Effector memory CD4-positive, alpha-beta T cell (primary cell): ENCODE measurements at places on chromosomes 3 and 15.

DNA sequence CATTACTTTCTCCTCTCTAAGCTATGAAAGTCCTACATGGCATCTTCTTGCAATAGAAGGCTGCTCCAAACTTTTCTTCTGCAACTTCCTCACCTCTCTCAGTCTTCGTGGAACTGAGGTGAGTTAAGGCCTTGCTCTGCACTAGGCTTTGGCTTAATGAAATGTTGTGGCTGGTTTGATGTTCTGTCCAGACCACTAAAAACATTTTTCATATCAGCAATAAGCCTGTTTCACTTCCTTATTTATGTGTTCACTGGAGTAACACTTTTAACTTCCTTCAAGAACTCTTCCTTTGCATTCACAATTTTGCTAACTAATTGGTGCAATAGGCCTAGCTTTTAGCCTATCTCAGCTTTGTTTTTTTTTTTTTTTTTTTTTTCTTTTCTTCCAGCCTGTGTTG lies 335.3 kb upstream of the NECTIN3 start:
- DNase-seq, result no peak

DNA sequence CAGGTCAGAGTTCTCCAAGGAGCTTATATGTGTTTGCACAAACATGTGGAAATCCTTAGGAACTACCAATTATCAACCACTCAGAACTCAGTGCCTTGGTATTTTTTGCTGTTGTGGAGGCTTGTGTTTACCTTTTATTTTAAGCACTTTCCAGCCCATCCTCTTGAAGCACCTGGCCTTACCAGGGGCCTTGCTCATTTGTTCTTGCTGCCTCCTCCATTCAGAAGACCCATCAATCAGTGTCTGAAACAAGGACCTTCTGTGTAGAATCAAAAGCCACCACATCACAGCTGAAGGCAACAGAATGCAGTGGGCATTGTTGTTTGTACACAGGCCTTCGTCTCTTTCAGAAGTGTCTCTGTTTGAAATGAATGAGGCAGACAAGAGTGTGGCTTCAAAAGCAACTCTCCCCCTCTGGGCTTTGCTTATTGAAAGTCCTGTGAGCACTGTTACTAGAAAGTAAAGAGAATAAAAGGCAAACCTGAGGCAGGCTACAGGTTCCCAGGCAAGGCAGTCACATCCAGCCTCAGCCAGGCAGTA lies 24.5 kb upstream of the LIPC start:
- no peak for DNase-seq

DNA sequence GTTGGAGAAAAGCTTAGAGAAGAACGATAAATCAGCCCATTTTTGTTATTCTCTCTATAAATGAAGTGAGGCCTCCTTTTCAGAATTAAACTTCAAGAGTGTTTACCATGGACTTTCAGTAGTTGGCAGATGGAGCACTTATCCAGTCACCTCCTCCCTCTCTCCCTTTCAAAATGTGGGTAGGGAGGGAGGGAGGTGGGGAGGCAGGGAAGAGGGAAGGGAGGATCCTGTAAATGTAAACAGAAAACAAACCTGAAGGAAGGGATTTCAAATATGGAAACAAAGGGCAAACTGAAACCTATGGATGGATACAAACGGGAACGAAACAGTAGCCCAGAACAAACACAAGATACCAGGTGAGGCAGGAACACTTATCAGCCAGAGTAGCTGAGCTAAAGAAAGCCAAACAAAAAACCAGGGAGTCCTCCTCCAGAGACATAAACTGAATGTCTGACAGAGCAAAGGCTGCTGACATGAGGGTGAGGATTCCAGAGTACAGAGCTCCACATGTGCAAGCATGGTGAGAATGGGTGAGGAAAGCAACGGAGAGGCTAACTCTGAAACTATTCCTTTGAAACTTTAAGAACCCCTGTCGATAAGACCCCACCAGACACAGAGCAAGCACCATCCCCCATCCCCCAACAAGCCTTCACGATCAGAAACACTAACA lies 41.0 kb upstream of the GP5 start:
- no peak for DNase-seq

DNA sequence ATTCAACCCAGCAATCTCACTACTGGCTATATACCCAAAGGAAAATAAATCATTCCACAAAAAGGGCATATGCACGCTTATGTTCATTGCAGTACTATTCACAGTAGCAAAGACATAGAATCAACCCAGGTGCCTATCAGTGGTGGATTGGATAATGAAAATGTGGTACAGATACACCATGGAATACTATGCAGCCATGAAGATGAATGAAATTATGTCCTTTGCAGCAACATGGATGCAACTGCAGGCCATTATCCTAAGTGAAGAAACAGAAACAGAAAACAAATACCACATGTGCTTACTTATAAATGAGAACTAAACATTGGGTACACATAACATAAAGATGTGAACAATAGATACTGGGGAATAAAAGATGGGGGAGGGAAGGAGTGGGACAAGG lies 606.4 kb upstream of the GRM7 start:
- no peak for DNase-seq

GRCh38 chr3:4421121-4421520 lies 45.9 kb downstream of the SUMF1 start:
- DNase-seq, result no peak

DNA sequence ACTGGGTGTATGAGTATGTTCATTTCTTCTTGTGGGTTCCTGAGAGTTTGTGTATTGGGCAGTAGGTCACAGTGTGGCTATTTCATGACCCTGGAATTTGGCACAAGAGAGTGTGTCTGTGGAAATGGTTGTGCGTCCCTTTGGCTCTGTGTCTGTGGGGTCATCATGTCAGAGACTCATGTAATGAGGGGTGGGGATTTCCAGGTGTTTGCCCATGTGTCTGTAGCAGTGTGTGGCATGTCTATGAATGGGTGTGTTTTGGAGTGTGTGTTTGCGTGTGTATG lies 1.3 kb upstream of the GATA2 start:
- DNase-seq, result no peak

DNA sequence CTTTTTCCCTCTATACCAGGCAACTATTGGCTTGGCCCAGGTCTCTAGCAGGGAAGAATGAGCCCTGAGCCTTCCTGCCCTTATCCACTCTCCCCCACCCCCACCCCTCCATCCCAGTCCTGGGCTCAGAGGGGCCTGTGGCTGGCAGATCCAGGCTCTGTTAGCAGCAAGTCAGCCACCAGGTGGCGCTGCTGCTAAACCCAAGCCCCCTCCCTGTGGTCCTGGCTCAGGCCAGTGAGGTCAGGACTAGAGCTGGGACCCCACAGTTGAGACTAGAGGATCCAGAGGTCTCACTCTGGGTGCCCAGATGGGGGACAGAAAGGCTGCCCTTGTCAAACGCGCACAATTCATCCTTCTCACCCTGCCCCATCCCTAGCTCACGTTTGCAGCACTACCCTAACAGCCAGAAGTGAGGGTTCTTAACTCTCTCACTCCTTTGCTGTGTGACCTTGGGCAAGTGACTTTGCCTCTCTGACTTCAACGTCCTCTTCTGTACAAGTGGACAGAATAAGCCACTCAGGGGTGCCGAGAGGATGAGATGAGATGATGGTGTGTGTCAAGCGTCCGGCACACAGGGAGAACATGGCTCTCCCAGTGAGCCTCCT lies 46.8 kb upstream of the SLC6A1 start:
- DNase-seq, result peak; percentile 2

GRCh38 chr3:81218023-81218422 lies 543.4 kb downstream of the GBE1 start:
- no peak for DNase-seq

- no peak for DNase-seq
These were observed 406 bp upstream of the MPI start for GRCh38 chr15:74889390-74889882.

DNA sequence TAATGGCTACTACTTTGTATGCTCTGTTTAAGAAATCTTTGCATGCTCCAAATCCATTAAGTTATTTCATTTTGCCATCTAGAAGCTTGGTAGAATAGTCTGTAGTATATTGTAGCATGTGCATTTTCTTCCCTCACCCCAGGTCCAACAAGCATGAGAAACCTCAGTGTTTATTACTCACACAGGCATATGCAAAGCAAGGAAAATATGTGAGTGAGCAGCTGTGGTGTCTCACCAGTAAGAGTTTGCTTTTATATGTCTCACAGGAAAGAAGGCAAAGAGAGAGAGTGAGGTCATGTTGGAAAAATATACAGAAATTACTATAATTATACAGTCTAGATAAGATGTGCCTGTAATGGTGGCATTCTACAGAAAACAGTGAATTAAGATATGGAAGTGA lies 312.5 kb downstream of the C3orf38 start:
- DNase-seq, result no peak

DNA sequence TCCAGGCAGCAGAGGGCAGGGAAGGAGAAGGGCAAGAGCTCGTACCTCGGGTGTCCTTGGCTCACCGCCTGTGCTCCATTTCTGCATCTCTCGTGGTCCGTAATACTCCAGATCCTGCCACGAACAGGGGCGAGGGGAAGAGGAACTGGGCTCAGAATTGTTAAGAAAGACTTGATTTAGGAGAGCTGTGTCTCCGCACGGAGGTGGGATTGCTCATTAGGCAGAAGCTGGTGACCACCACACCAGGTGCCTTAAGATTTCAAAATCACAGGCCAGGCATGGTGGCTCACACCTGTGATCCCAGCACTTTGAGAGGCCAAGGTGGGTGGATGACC lies 37.2 kb upstream of the BDH1 start:
- no peak for DNase-seq

DNA sequence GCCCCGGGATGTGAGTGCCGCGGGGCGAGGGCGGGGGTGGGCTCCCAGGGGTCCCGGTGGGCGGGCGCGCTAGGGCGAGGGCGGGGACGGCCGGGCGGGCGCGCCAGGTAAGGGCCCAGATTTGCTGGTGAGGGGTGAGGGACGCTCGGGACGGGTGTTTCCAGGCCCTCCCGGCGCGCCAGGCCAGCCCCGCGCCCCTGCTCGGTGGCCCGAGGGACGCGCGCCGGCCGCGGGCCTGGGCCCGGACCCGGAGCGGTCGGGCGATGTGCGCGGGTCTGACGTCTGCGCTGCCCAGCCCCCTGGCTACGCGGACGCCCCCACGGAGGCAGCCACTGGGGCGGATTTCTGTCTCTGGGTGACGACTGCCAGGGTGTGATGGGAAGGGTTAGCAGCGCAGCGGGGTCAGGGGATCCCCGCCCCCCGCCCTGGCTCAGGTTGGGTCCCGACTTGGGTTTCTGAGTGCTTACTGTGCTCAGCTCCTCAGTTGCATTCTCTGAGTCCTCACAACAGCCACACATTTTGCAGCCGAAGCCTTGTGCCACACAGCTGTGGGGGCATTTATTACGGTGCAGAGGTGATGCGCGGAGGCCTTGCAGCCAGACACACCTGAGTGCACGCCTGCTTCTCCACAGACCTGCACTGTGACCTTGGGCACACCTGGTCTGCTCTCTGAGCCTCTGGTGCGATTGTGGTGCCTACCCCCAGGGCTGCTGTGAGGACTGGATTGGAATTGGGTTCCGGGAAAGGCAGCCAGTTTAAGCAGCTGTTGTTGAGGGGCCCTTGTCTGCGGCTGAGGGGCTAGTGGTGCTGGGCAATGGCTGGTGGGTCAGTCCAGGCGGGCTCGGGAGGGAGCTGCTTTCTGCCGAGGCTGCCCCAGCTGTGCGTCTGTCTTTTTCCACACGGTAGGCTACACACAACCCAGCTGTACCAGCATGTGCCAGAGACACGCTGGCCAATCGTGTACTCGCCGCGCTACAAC lies 523 bp downstream of the HDAC11 start:
- DNase-seq, result peak; percentile 46

GRCh38 chr3:46736006-46736872 lies 18.6 kb upstream of the PRSS50 start:
- no peak for DNase-seq

- no peak for DNase-seq
These were observed 6.4 kb downstream of the ITGA11 start for GRCh38 chr15:68425428-68426060.

DNA sequence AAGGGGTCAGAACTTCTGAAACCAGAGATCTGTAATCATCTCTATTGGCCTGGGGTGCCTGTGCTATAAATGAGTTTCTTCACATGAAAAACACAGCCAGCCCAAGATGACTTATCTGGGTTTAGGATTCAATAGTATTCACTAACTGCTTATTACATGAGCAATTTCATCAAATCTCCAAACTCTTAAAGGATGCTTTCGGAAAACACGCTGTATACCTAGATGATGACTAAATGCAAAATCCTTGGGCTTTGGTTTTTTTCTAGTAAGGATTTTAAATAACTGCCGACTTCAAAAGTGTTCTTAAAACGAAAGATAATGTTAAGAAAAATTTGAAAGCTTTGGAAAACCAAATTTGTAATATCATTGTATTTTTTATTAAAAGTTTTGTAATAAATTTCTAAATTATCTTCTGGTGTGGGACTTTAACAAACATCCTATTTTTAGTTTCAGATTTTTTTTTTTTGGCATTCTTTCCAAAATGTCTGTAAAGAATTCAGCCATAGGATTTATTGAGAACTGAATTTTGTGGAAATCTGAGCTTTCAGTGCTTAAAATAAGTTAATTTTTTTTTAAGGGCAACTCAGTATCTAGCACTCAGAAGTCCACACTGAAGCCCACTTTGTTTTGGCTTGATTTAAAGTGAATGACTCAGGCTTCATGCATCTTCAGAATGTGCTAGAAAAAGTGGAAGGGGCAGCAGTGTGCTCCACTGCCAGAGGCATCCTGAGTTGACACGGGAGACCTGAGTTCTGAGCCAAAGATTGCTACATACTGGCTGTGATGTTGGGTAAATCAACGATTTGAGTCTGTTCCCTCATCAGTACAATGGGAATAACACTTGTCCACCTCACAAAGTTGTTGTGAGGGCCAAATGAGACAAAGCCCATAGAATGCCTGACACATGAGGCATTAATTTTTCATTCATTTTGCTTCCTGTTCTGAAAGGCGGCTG lies 18.7 kb downstream of the TMEM43 start:
- no peak for DNase-seq

GRCh38 chr3:117408811-117409210 lies 699.2 kb downstream of the TUSC7 start:
- no peak for DNase-seq

- no peak for DNase-seq
These were observed 45.6 kb downstream of the DMXL2 start for GRCh38 chr15:51576911-51577500.

GRCh38 chr3:103960819-103961218 lies 1405.9 kb upstream of the ALCAM start:
- no peak for DNase-seq
